Urinary bladder (tissue), 4 donors: ENCODE measurements at places on chromosomes 5 and 9.
A peak's percentile ranks its signal among the peaks of the same experiment; 100 is the strongest.

DNA sequence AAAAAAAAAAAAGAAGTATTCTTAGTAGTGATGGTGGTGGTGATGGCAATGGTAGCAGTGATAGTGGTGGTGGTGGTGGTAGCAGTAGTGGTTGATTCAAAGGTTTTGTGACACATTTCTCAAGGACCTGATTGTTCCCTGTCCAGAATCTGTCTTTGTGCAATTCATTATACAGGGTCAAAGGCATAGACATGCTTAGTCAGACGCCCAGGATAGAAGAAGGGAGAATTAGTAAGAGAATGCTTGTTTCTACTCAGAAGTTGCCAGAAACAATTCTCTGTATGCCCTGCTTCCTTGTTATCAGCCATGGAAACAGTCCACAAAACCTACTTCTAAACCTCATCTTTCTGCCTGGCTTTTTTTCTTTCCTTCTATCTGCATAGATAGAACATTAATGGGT is 89.4 kb downstream of the SLC44A1 start:
- DNase-seq, result no peak

- no peak for DNase-seq
Observed at GRCh38 chr5:142133330-142134206, 25.0 kb downstream of the NDFIP1 start.

GRCh38 chr9:35682051-35682450 is 7.7 kb downstream of the TPM2 start:
- no peak for DNase-seq

DNA sequence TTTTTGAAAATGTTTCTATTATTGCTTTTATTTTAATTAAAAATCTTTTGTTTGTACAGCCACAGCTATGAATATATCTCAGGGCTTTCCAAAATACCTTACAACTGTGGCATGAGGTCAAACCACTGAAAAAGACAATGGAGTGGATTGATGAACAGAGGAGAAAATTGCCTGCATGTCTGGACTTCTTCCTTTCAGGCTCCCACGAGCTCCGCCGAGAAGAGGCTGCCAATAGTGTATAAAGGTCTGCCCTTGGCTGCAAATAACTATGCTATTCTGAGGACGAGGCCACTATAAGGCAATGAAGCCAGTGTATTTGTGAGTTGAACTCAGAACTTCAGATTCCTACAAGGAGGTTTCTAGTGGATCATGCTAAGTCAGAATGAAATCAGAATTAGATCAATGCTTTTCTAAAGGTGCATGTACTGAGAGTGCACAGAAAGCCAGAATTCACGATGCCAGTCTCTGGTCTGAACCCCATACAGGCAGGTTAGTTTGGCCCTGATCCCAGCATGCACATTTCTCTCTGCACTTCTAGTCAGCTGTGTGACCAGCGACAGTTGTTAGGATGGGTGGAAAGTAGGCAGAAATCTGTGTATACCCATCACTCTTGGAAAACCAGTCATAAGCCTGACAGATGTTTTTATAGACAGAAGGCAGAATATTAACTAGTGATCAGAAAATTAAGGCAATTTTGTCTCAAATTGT is 42.7 kb upstream of the PLPP1 start:
- no peak for DNase-seq

- DNase-seq, result peak; percentile 10
Observed at GRCh38 chr5:54309691-54310432, 511 bp downstream of the ARL15 start.

GRCh38 chr9:124615100-124615742 is 108.0 kb upstream of the NR5A1 start:
- no peak for DNase-seq

GRCh38 chr5:166726406-166726805 is 1565.0 kb upstream of the WWC1 start:
- no peak for DNase-seq

DNA sequence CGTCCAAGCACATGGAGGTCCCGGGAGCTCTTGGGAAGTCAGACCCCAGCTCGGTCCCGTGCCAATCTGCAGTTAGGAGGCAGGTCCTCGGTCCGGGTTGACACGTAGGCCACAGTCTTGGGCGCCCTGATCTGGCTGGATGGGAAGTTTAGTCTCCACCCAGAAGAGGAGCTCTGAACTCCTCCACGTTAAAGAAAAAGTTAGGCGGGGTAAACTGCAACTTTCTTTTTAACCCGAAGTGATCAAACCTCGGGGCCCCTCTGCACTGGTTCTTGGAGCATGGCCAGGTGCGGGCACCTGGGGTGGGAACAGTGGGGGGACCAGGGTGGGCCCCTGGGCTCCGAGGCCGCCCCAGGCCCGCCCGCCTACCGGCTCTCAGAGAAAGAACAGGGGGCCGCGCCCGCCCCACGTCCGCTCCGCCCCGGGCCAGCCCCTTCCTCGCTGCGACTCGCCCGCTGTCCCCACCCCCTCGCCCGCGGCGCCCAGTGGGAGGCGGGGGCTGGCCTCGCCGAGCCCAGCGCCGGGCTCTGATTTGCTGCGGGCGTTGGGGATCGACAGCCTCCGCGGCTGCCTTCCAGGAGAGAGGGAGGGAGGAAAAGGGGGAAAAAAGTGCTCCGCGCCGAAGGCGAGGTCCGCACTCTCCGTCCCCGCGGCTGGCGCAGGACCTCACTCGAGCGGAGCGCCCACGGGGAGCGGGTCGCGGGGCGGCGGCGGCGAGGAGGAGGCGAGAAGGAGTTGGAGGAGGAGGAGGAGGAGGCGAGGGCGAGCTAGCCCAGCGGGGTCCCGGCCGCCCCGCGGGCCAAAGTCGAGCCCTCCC is at the start of gene COL5A1:
COL5A1 (plus strand) TSS at position 631 of the 817 bp plus-strand sequence. CDS start 385 bp downstream, outside the sequence.
- peak; percentile 85 for DNase-seq

- peak; percentile 20 for DNase-seq
Observed at GRCh38 chr5:54774281-54775170, 210.9 kb downstream of the ESM1 start.

DNA sequence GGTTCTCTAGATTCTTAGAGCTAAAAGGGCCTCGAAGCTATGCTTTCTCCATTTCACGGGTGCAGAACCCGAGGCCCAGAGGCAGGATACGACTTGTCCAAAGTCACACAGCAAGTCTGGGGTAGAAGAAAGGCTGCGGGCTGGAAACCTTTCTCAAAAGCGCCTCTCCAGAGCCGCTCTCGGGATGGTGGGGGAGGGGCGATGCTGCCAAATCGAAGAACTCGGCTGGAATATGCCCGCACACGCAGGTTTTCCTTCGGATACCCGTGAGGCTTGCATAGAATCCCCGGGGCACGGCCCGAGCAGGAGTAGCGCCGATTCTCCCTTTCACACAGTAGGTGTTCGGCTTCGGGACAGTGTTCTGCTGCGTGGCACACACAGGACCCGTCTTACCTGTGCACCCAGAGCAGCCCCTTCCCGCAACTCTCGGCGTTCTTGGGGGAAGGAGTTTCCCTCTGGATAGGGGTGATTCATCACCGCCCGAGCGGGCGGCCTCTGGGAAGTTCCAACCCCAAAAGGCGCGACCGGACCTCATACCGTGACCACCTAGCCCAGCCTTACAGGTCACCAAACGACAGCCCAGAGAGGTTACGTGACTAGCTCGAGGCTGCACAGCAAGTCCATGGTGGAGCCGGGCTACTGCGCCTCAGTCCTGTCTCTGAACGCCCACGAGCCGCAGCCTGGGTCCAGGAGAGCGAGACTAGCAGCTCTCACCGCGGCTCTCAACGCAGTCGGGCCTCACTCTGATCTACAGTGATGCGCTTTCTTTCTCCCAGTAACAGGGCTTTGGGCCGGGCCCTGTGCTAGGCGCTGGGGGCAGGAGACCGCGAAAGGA is 4.1 kb downstream of the PAX5 start:
- DNase-seq, result no peak

DNA sequence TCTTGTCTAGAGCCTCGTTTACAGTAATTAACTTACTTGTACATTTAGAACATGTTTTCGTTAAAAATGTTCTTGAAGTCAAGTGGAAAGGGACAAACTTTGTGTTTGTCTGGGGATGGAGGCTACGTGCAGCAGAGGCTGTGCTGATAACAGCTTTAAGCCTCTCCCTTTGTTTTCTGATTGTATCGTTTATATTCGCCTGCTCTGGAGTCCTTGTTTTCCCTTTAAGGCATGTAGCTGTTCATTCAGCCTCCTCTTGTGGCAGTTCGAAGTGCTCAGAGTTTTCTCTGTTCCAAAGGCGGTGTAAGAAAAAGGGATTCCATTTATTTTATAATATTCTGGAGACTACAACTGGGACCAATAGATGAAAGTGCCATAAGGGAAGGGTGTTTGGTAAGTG is 1.9 kb downstream of the SLC36A1 start:
- no peak for DNase-seq

- no peak for DNase-seq
Observed at GRCh38 chr5:154779105-154779504, 23.9 kb downstream of the LARP1 start.

DNA sequence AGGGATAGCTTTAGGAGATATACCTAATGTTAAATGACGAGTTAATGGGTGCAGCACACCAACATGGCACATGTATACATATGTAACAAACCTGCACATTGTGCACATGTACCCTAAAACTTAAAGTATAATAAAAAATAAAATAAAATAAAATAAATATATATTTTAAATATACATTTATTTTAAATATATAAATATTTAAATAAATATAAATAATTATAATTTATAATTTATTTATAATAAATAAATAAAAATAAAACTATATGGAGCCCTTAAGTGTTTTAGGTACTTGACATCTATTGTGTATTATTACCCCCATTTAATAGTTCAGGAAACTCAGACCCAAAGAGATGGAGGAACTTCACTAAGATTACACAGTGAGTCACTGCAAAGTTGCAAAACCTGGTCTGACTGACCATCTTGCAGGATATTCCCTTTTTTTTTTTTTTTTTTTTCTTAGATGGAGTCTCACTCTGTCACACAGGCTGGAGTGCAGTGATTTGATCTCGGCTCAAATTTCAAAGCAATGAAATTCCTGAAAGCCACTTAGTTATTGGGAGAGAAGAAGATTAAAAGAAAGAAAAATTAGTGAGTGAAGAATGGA is 5.8 kb upstream of the C5orf52 start:
- no peak for DNase-seq

- DNase-seq, result no peak
Observed at GRCh38 chr9:70056211-70056944, 12.7 kb downstream of the MAMDC2 start.

- DNase-seq, result no peak
Observed at GRCh38 chr5:10678244-10678643, 82.8 kb downstream of the DAP start.

DNA sequence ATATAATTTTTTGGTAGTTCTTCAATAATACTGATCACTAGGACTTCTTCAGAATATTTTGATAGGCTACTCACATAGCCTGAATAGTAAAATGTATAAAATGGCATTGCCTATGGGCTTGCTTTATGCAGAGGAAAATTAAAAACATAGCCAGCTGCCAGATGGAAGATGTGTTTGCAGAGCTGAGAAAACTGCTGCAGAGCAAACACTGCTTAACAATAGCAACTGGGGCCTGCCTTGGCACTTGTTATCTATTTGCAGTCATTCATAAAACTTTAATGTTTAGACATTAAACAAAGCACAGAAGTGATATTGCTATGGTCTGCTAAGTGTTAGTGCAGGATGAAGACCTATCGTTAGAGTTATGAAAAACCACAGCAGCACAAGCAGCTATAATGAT is 151.5 kb upstream of the SMC2 start:
- DNase-seq, result no peak

DNA sequence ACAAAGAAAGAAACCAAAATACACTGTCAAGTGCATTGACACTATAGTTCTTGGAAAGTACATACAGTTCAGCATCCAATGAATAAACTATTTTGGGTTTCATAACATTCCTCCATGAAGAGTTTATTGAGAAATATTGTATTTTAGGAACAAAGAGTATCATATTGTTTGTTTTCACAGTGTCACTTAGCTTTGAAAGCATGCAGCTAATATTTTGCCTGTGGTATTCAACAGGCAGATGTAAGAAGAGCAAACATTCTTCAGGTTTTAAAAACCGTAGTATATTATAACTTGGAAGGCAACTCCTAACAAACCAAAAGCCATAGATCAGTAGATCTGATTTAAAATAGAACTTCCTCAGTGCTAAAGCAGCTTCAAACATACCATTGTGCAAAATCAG is 4.5 kb downstream of the PRELID2 start:
- no peak for DNase-seq

- DNase-seq, result no peak
Observed at GRCh38 chr9:13429301-13430190, 150.1 kb upstream of the MPDZ start.

DNA sequence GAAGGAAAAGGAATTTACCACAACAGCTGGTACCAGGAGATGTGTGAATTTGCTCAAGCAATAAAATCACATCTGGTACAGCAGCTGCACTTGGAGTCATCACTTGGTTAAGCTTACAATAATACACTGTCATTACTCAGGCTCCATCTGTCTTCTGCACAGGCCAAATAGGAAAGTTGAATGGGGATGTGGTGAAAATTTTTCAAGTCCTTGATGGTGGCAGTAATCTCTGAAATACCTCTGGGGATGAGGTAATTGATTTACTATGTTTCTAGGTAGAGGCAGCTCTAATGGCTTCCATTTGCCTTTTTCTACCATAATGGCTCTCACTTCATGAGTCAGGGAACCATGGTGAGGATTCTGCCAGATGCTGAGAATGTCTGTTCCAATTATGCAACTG is 206.8 kb upstream of the ATP10B start:
- DNase-seq, result no peak

DNA sequence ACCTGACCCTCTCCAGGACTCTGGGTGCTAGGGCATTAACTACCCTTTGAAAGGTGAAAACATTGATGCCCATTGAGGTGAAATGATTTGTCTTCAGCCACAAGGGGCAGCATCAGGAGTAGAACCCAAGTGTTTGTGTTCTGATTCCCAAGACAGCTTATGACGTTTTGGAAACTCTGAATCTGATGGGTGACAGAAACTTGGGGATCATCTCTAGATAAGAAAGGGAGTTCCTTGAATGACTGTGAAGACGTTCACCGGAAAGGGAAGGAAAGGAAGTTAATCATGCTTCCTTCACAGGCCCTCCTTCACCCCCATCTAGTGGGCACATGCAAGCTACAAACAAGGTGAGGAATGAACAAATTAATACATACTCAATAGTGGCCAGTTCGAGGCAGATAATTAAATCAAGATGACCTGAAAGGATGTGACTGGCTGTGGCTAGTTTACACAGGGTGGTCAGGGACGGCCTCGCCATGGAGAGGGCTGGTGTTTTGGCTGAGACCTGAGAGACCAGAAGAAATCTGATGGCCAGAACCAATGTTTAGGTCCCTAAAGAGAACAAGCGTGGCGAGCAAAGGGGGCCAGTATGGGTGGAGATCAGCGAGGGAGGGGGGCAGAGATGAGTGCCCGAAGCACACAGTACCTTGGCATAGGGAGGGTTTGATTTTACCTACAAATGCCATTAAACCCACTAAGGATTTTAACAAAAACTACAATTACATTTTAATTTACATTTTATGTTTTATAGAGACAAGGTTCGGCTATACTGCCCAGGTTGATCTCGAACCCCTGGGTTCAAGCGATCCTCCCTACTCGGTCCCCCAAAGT is 937 bp upstream of the SLC26A2 start:
- DNase-seq, result no peak

GRCh38 chr9:2616692-2617377 is 4.8 kb upstream of the VLDLR start:
- DNase-seq, result no peak

- no peak for DNase-seq
Observed at GRCh38 chr9:108104991-108105390, 615.4 kb upstream of the KLF4 start.
